ENCODE measurements at places on chromosomes 4 and X. TPM values are rescaled to one million over a fixed set of nuclear protein-coding genes. Genes with fewer than 3 reads are reported as not detected.
A peak's percentile ranks its signal among the peaks of the same experiment; 100 is the strongest.

- DNase-seq, result no peak
- H3K4me3 ChIP-seq, result no peak overlapping the region
- no peaks in the 10 kb centered on the region for H3K27me3 ChIP-seq
- H3K27ac ChIP-seq, result no peak overlapping the region
- no peaks in the 10 kb centered on the region for H3K4me1 ChIP-seq
These were observed 88.6 kb upstream of the WDR1 start for GRCh38 chr4:10205223-10205622.

DNA sequence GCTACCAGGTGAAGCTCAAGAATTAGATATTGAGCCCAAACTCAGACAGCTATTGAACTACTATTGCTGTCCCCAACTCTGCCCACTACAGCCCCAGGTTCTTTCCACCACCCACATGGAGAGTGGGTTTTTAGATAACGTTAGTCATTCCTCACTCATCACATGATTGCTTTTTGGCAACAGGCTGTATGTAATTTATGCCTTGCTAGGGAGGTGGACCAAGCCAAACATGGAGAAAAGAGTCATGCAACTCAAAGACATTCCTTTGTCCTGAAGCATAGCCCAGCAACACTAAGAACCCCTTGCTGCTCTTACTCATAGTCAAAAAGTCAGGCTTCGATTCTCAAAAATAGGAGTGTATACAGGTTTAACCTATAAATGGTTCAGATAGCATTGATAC, 275.9 kb upstream of the VCX3A start:
- DNase-seq, result no peak
- H3K4me1 ChIP-seq, result no peaks in the 10 kb centered on the region
- no peak overlapping the region for H3K27ac ChIP-seq
- H3K27me3 ChIP-seq, result no peaks in the 10 kb centered on the region
- H3K4me3 ChIP-seq, result no peak overlapping the region
- H3K36me3 ChIP-seq, result no peaks in the 10 kb centered on the region

GRCh38 chr4:90030953-90031352, 96.2 kb upstream of the CCSER1 start:
- no peak overlapping the region for H3K4me3 ChIP-seq
- H3K27me3 ChIP-seq, result no peaks in the 10 kb centered on the region
- no peaks in the 10 kb centered on the region for H3K36me3 ChIP-seq
- no peak for DNase-seq
- H3K4me1 ChIP-seq, result no peaks in the 10 kb centered on the region
- no peak overlapping the region for H3K27ac ChIP-seq

DNA sequence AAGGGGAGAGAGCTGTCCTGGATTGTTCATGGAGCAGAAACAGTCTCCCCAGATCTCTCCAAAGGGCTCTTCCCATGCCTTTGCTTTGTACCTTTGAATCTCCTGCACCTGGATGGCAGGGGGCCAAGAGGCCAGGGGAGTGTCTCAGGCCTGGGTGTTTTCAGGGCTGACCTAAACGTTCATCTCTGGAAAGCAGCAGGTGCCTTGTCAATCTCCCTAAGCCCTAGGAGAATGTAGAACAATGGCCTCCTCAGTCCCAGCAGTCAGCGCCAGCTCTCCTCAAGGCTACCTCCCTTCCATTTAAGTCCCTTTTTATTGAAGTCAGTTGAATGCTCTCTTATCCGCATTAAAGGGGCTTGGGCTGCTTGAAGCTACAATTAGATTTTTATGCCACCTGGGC, 31.2 kb upstream of the NSUN7 start:
- H3K27ac ChIP-seq, result no peak overlapping the region
- no peaks in the 10 kb centered on the region for H3K27me3 ChIP-seq
- H3K36me3 ChIP-seq, result no peaks in the 10 kb centered on the region
- H3K4me1 ChIP-seq, result peaks cover 12% of the 10 kb centered on the region
- H3K4me3 ChIP-seq, result no peak overlapping the region

The PCDH10 gene
- total RNA-seq, result not detected

The GAGE2A gene
- not detected for total RNA-seq

The COL25A1 gene
- total RNA-seq, result 0.06 TPM

The PNMA3 gene
- total RNA-seq, result 11.4 TPM

GRCh38 chrX:7112071-7112470, 35.4 kb upstream of the STS start:
- no peak overlapping the region for H3K27ac ChIP-seq
- no peaks in the 10 kb centered on the region for H3K36me3 ChIP-seq
- peaks cover 5% of the 10 kb centered on the region for H3K4me1 ChIP-seq
- DNase-seq, result no peak

The AFF2 gene
- total RNA-seq, result 0.90 TPM

The FAT1 gene
- total RNA-seq, result not detected

The CRMP1 gene
- not detected for total RNA-seq

GRCh38 chr4:106718548-106718947, 317.6 kb downstream of the DKK2 start:
- H3K27ac ChIP-seq, result no peak overlapping the region
- no peaks in the 10 kb centered on the region for H3K4me1 ChIP-seq
- DNase-seq, result no peak

GRCh38 chr4:6132716-6133115, 67.6 kb downstream of the JAKMIP1 start:
- no peak overlapping the region for H3K4me3 ChIP-seq
- no peak overlapping the region for H3K27ac ChIP-seq
- H3K36me3 ChIP-seq, result no peaks in the 10 kb centered on the region
- H3K4me1 ChIP-seq, result peaks cover 11% of the 10 kb centered on the region
- H3K27me3 ChIP-seq, result no peaks in the 10 kb centered on the region

The WDR17 gene
- 0.42 TPM for total RNA-seq

- no peaks in the 10 kb centered on the region for H3K36me3 ChIP-seq
- H3K4me3 ChIP-seq, result no peak overlapping the region
- H3K27me3 ChIP-seq, result no peaks in the 10 kb centered on the region
- H3K4me1 ChIP-seq, result no peaks in the 10 kb centered on the region
- DNase-seq, result no peak
These were observed 46.0 kb downstream of the ARX start for GRCh38 chrX:24969812-24970211.

DNA sequence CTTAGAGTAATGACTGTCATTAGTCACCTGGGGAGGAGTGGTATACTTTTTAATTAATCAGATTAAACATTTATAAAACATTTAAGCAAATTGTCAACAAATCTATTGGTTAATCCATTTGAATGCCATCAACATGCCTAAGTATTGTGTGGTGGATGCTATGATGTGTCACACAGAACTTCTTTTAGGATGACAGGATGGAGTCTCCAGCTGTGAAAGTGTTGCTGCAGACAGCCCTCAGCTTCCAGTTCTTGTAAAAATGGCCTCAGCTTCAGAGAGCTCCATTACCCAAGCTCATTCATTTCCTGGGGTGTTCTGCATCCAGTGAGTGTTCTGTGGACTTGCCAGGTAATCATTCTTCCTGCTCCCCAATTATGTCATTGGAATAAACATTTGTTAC, 74.3 kb upstream of the CLNK start:
- H3K4me1 ChIP-seq, result no peaks in the 10 kb centered on the region
- H3K4me3 ChIP-seq, result no peak overlapping the region
- H3K36me3 ChIP-seq, result no peaks in the 10 kb centered on the region
- no peaks in the 10 kb centered on the region for H3K27me3 ChIP-seq
- DNase-seq, result no peak
- H3K27ac ChIP-seq, result no peak overlapping the region

DNA sequence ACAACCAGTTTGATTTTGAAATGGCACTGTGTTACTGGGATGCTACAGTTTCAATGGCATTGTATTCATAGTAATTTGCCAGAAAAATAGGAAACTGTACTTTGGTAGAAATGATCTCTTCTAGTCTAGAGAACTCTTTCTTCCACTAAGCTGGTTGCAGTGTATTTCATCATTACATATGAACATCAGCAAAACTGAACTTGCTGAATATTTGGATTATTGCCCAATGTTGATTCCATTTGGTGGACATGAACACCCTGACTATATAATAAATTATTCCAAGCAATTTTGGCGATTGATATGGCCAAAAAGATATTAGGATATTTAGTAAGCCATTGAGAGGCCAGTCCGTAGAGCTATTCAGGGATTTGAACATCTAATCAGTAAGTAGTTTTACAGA, 191.8 kb upstream of the CXorf66 start:
- no peak for DNase-seq
- H3K36me3 ChIP-seq, result no peaks in the 10 kb centered on the region
- no peak overlapping the region for H3K27ac ChIP-seq
- H3K4me3 ChIP-seq, result no peak overlapping the region
- H3K27me3 ChIP-seq, result no peaks in the 10 kb centered on the region

DNA sequence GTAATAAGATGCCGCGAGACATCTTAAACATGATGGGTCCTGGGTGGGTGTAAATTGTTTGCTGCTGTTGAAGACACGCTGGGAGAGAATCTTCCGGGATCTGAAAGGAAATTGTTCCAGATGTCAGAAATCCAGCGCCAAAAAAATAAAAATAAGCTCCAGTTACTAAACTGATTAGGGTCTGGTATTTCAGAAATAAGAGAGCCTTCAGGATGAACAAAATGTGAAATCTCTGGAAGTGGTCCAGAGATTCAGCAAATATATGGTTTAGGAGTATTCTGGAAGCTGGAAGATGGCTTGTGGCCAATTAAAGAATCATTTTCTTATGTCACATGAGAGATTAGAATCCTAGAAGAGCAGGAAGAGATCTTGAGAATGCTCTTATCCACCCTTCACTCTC, 75.8 kb upstream of the NHS start:
- no peaks in the 10 kb centered on the region for H3K36me3 ChIP-seq
- H3K4me1 ChIP-seq, result no peaks in the 10 kb centered on the region
- H3K27ac ChIP-seq, result no peak overlapping the region
- H3K4me3 ChIP-seq, result no peak overlapping the region

The MAGEC2 gene
- total RNA-seq, result not detected

GRCh38 chr4:12488672-12489071, 995.5 kb downstream of the RAB28 start:
- no peaks in the 10 kb centered on the region for H3K27me3 ChIP-seq
- no peaks in the 10 kb centered on the region for H3K4me1 ChIP-seq
- DNase-seq, result no peak
- H3K4me3 ChIP-seq, result no peak overlapping the region
- no peaks in the 10 kb centered on the region for H3K36me3 ChIP-seq

GRCh38 chrX:45628041-45628440, 427.4 kb upstream of the DIPK2B start:
- H3K36me3 ChIP-seq, result no peaks in the 10 kb centered on the region
- no peaks in the 10 kb centered on the region for H3K4me1 ChIP-seq
- no peak overlapping the region for H3K27ac ChIP-seq
- DNase-seq, result no peak
- no peak overlapping the region for H3K4me3 ChIP-seq

GRCh38 chr4:38068107-38068506, 107.9 kb downstream of the PTTG2 start:
- H3K4me3 ChIP-seq, result no peak overlapping the region
- no peaks in the 10 kb centered on the region for H3K4me1 ChIP-seq
- H3K27ac ChIP-seq, result no peak overlapping the region

The PPP4R3C gene
- not detected for total RNA-seq

- no peaks in the 10 kb centered on the region for H3K27me3 ChIP-seq
- no peaks in the 10 kb centered on the region for H3K36me3 ChIP-seq
- no peaks in the 10 kb centered on the region for H3K4me1 ChIP-seq
- DNase-seq, result no peak
These were observed 46.9 kb upstream of the PABPC1L2A start for GRCh38 chrX:73126240-73126639.

DNA sequence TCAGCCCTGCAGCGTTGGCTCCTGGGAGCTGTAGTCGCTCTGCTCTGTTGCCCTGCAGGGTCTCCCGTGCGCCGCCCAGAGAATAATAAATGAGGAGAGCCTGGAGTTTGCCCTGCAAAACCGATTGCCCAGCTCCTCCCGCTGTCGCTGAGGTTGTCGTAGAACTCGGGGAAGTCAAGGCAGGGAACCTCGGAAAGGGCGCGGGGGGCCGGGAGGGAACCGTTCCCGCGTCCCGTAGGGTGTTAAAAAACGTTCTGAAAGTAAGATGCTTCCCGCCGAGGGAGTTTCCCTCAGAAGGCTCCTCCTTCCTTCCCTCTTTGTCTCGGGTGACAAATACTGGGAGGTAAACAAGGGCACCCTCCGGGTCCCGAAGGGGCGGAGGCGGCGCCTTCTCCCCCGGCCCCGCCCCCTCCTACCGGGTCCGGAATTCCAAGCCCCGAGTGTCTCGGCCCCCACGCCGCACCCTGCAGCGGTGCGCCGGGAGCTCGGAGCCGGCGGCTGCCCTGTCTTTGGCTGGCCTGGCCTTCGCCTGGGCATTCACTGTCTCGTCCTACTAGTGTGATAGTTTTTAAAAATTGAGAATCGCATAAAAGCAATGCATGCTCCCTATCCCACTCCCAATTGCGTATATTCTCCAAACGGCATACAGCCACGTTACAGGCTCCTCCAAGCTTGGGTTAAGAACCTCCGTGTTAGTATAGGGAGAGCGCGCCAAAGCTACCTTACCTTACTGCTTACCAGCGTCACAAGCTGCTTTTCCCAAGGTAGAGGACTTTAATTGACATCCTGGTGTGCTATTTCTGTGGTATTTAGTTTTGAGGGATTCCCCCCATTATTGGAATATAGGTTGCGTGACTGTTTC, 964 bp upstream of the HMGB2 start:
- H3K27me3 ChIP-seq, result no peaks in the 10 kb centered on the region
- peak overlapping the region; percentile 92 for H3K4me3 ChIP-seq

DNA sequence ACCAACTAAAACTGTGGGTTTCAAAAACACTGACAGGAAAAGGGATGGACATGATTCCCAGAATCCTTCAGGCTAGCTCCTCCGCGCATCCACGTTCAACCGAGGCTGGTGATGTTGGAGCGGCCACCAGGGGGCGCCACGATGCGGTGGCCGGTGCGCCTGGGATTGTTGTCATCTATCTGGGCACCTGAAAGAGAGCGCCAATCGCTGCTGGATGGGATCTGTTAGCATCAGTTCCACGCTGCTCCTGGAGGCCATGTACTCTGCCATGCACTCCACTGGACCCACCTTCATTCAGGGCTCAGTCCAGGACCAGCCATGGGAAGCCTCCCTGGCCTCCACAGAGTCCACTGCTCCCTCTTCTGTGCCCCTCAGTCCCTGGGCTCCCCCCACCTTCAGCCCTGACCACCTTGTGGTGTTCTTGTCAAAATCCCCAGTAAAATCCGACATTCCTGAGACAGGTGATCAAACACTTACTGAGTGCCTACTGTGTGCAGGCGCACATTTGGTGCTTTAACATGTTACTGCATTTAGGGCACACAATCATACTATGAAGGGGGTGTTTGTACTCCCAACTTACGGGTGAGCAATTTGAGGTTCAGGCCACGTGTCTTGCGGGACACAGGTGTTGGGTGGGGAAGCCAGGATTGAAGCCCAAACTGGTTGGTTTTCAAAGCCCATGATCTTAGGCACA, 71.1 kb downstream of the CRMP1 start:
- no peak overlapping the region for H3K4me3 ChIP-seq
- no peak for DNase-seq
- H3K27me3 ChIP-seq, result no peaks in the 10 kb centered on the region
- no peak overlapping the region for H3K27ac ChIP-seq

GRCh38 chr4:46979283-46979682, 14.1 kb downstream of the GABRA4 start:
- H3K4me1 ChIP-seq, result no peaks in the 10 kb centered on the region
- no peaks in the 10 kb centered on the region for H3K27me3 ChIP-seq
- no peak overlapping the region for H3K4me3 ChIP-seq
- no peaks in the 10 kb centered on the region for H3K36me3 ChIP-seq

Measured in CD4-positive, alpha-beta memory T cell (primary cell).